Thoracic aorta endothelial cell (primary cell): ENCODE measurements at places on chromosomes 3 and 15. TPM values are rescaled to one million over a fixed set of nuclear protein-coding genes. Genes with fewer than 3 reads are reported as not detected.

CCR8 gene
- not detected in 2 replicates for total RNA-seq

SLC28A1 gene
- total RNA-seq: not detected in 2 replicates

RARRES1 gene
- 0.57 and 0.66 TPM in 2 replicates for total RNA-seq

CTXN2 gene
- not detected in 2 replicates for total RNA-seq

GOLGA8G gene
- not detected in 2 replicates for total RNA-seq

EPHA6 gene
- total RNA-seq: not detected in 2 replicates

CXCR6 gene
- not detected in 2 replicates for total RNA-seq

SELENOK gene
- 22.7 and 24.8 TPM in 2 replicates for total RNA-seq

CFAP100 gene
- not detected in 2 replicates for total RNA-seq

GPR62 gene
- 0.07 TPM in 1 of 2 replicates, not detected in the other for total RNA-seq

LHFPL4 gene
- total RNA-seq: not detected in 2 replicates

IGF2BP2 gene
- 134 and 150 TPM in 2 replicates for total RNA-seq

ONECUT1 gene
- total RNA-seq: not detected in 2 replicates

TMCO5A gene
- total RNA-seq: not detected in 2 replicates

ISLR gene
- 0.07 and 0.93 TPM in 2 replicates for total RNA-seq
